ENCODE measurements at places on chromosomes 6 and 20. TPM values are rescaled to one million over a fixed set of nuclear protein-coding genes. Genes with fewer than 3 reads are reported as not detected.

DNA sequence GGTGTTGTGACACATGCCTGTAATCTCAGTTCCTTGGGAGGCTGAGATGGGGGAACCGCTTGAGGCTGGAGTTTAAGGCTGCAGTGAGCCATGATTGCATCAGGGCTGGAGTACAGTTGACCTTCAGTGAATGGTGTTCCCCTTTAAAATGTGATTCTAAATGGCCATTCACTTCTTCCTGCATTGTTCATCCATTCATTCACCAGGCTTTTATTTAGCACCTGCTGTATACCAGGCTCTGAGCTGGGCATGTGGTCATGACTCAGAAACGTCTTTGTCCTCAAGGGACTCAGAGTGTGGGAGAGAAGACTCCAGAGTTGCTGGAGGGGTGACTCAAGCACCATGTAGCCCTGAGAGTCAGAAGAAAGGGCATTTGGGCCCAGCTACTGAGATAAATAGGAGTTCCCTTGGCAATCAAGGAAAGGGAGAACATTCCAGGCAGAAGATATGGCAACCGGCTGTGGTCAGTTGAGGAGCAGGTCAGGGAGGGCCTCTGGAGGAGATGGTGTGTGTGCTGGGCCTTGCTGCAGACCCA, 101.1 kb downstream of the DLGAP4 start:
- DNase-seq = no peak

The KIF6 gene
- total RNA-seq = 2.2 TPM

DNA sequence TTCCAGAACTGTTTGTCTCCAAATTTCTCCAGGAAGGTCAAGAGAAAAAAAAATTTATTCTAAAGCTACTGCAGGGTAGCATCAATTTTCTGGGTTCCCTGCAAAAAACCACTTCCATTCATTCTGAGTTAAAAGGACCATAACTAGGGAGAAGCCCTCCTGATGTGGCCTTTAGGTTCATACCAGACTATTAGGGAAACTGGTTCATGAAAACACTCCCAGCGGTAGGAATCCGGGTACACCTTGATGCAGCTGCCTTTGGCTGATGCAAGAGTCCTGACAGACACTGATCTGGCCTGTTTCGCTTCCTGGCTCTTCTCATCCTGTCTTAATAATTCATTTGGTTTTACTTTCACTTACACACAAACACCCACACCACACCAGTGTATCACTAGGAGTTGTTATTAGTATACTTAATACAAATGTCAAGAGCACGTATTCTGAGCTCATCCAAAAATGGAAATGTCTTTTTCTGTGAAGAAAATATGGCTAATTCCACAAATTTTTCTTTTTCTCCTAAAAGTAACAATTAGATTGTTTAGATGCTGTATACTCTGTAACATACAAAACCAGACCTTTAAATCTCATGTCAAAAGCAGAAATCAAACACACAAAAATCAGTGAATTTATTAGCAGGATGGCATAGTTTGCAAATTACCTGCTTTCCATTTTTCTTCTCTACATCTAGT, 38.4 kb upstream of the ARHGAP18 start:
- peak; percentile 70 for DNase-seq

DNA sequence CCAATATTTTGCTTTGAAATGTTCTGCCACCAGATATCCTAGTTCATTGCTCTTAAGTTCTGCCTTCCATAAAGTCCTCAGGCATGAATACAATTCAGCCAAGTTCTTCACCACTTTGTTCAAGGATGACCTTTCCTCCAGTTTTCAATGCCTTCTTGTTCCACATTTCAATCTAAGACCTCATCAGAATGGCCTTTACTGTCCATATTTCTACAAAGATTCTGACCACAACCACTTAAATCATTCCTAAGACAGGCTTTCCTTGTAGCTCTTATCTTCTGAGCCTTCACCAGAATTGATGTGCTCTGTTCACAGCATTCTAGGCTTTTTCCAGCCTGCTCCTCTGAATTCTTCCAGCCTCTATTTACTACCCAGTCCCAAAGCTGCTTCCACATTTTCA, 319.0 kb downstream of the HACE1 start:
- DNase-seq = no peak

GRCh38 chr6:152220786-152221185, 413.3 kb downstream of the ESR1 start:
- DNase-seq = no peak

DNA sequence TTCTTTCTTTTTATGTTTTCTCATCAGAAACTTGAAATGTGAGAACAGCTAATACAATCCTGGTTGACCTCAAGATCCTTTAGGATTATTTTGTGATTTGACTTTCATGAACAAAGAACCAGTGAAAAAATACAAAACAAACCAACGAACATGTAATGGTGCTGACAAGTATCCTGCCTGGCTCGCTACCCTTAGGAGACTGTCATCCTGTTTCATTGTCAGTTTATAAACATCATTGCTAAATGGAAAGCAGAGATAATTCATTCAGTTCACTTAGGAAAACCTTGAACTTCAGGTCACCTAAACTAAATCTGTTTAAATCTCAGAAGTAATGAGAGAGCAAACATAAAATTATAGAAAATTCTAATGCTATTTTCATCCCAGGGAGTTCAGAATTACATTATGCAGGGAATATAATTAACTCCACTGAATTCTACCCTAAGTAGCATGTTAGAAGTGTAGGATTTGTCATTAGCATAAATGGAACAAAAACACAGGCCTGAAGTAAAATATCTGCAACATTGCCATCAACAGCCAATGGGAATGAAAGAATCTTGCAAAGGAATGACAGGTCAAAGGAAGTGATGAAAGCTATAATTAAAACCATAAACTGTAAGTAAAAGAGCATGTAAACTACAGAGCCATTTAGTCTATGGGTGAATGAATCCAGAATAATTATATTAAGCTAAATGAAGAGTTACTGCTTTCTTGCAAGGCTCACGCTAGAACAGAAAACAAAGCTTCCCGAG, 401.2 kb upstream of the MANEA start:
- DNase-seq = no peak

GRCh38 chr6:110033749-110034666, 55.9 kb downstream of the GPR6 start:
- no peak for DNase-seq

The PPP1R10 gene
- total RNA-seq = 15.9 TPM

Data from H4 (cell line).